GM12891 (cell line): ENCODE measurements at places on chromosomes 2 and 18.

DNA sequence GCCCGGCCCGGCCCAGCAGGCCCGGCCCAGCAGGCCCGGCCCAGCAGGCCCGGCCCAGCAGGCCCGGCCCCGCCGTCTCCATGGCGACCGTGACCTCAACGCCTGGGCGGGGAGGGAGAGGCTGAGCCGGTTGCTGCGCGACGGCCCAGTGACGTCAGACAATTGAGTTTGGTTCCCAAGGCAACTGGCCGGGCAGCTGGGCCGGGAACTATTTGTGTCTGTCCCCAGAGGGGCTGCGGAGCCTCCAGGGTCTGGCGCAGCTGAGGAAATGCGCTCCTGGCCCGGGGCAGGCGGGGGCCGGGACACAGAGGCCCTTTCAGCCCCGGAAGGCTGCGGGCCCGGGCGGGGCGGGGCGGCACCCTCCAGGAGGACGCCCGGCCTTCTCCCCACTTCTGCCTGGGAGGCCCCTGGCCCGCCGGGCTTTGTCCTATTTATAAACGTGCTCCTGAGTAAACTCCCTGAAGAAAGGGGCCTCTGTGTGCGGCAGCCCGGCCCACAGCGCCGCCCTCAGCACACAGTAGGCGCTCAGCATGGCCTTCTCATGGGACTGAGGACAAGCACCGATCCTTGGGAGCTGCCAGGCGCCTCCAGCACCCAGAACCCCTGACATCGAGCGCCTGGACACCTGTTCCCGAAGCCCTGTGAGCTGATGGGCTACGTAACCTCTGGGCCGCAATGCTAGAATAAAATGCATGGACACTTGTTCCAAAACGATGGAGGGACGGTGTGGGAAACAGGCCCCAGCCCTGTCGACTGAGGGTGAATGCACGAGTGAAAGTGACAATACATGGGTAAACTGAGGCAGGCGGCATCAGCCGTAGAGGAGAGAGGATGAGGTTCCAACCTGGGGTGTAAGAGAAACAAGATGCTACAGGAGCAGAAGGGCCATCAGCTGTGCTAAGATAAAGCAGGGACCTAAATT, 12.3 kb downstream of the TEX44 start:
- DNase-seq = peak; percentile 98

DNA sequence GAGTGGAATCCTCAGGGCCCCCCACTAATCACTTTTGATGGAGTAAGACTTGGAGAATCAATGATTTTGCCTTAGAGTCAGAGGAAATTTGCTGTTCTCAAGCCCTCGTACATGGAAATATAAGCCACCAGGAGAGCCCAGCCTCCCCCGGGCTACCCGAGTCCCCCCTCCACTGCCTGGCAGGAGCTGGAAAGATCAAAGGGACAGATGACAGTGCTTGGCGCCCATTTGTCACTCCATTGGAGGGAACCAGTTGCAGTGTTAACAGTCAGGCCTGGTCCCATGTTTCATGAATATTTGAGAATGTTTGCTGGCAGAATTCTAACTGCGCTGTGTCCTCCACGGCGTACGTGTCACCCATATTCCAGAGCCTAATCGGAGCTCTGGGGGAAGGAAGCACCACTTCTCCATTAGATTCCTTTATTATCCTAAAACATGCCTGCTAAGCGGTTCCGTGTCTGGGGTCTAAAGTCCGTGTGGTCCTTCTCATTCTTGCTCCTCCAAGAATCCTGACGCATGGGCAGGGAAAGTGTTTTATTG, 202.4 kb downstream of the KLHL29 start:
- DNase-seq = no peak

- DNase-seq = no peak
Observed at GRCh38 chr2:120929829-120930228, 194.2 kb downstream of the GLI2 start.

GRCh38 chr2:182587831-182588230, 128.2 kb upstream of the DNAJC10 start:
- DNase-seq = no peak

DNA sequence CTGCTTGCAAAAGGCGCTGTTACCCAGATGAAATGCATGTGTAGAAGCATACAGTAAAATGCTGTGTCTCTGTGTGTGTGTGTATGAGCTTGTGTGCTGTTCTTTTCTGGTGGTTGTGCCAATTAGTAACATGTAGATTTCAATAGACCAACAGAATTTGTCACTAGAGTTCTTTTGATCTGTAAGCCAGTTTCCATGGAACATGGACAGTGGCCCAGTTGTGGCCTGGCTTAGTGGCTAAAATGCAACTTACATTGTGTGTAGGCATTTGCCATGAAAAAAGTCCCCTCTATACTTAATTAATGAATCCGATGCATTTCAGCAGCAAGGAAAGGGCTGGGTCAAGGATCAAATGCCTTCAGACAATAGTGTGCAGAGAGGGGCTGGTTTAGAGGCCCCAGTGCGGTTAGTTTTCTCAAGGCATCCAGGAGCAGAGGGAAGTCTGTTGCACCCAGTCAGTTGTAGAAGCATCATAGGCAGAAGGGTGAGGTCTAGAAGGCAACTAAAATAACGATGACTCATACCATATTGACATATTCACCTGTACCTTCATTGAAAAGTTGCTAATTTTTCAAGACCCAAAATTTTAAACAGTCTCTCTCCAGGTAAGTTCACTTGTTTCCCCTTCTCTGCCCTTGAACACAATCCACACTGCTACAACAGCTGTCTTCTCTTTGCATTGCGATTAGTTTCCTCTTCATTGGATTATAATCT, 366.9 kb upstream of the SPRED2 start:
- no peak for DNase-seq
